SW 1271 (cell line): ENCODE measurements at places on chromosomes 2 and 18.

GRCh38 chr18:46413684-46414083 lies 243.3 kb downstream of the LOXHD1 start:
- DNase-seq = no peak

- DNase-seq = no peak
Measured at GRCh38 chr18:22324191-22325131, 93.3 kb downstream of the CTAGE1 start.

- DNase-seq = no peak
Measured at GRCh38 chr2:120026890-120027289, 14.0 kb downstream of the EPB41L5 start.

GRCh38 chr2:220226076-220226475 lies 598.6 kb downstream of the SLC4A3 start:
- no peak for DNase-seq

GRCh38 chr2:147420517-147420916 lies 424.3 kb upstream of the ACVR2A start:
- no peak for DNase-seq

GRCh38 chr2:11778923-11779757 lies 32.7 kb downstream of the LPIN1 start:
- DNase-seq = no peak

DNA sequence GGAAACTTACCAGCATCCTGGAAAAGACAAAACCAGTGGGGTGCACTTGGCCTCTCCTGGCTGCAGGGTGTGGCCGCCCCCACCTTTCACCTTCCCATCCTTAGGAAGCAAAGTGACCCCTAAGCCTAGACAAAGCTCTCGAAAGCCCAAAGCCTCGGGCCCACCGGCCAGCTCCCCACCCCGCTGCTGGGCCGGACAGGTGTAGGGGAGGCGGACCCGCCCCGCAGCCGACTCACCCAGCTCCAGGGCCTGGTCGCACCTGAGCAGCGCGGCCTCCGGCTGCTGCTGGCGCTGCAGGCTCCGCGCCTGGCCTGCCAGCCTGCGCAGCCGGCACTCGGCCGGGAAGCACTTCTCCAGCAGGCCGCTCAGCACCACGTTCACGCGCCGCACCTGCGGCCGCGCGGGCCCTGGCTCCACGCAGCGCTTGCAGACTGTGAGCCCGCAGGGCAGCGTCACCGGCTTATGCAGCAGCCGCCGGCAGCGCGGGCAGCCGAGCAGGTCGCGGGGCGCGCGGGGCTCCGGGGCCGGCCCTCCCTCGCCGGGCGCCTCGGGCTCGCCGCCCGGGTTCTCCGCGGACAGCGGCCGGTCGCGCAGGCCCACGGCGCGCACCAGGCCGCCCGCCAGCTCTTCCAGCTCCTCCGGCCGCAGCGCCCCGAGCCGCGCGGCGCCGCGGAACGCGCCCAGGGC lies 979 bp downstream of the LONRF2 start:
- no peak for DNase-seq

- DNase-seq = no peak
Measured at GRCh38 chr2:112915300-112916144, 4.6 kb downstream of the IL37 start.

- no peak for DNase-seq
Measured at GRCh38 chr2:44965684-44966083, 24.2 kb downstream of the SIX3 start.

DNA sequence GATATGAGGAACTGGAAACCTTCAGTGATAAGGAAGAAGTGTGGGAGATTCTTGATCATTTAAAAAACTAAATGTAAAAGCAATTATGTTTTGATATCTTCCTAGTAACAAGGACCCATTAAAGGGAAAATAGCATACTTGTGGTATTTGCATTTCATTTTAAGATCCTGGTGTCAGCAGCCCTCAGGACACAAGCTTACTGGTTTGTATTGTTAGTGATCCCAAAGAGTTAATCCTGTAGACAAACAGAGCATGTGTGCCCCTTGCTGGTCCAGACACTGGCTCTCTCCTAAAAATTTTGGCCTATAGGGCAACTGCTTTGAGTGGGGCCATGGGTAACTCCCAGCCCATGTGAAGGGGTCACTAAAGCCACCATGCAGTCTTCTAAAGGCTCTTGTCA lies 101.1 kb upstream of the TFCP2L1 start:
- DNase-seq = no peak

- no peak for DNase-seq
Measured at GRCh38 chr2:54524226-54524991, 68.3 kb downstream of the SPTBN1 start.

DNA sequence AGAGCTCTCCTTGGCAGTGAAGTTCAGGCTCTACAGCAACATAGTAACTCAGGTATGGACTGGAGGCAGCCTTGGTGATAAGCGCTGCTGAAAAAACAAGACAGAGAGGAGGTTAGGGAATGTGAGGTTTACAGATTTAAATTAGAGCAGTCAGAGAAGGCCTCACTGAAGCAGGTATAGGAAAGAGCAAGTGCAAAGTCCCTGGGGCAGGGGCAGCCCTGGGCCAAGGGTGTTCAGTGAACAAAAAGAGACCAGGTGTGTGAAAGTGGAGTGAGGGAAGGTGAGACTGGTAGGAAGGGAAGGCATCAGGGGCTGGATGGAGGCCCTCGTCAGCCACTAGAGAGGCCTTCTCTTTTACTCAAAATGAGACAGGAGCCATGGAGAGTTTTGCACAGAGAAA lies 89.6 kb downstream of the LAMA3 start:
- no peak for DNase-seq

DNA sequence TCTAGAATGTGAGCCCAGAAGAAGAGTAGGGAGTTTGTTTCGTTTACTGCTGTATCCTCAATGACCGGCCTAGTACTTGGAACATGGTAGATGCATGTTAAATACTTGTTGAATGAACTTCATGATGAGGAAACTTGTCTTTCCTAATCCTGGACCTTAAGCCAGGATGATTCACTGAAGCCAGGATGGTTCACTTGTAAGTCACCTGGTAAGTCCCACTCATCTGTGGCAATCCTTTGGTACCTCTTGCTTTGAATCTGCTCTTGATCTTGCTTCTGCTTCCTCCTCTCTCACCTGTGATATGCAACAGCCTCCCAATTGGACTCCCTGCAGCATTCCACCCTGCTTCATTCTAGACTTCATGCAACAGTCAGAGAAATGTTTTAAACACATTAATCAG lies 43.6 kb downstream of the QPCT start:
- no peak for DNase-seq

DNA sequence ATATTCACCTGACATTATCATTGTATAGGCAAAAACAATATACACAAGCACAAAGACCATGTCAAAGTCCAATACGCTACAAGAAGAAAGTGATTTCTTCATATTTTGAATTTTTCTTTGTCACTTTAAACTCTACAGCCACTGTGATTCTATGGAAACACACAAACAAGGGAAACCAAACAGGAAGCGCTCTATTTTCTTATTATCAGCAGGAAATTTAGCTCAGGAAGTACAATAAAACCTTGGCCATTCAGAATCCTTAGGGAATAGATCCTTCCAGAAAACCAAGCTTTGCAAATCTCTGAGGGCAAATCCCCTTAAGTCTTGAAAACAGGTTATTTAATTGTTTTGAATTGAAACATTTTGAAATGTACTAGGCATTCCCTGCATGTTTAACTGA lies 336.2 kb downstream of the EPHA4 start:
- no peak for DNase-seq

DNA sequence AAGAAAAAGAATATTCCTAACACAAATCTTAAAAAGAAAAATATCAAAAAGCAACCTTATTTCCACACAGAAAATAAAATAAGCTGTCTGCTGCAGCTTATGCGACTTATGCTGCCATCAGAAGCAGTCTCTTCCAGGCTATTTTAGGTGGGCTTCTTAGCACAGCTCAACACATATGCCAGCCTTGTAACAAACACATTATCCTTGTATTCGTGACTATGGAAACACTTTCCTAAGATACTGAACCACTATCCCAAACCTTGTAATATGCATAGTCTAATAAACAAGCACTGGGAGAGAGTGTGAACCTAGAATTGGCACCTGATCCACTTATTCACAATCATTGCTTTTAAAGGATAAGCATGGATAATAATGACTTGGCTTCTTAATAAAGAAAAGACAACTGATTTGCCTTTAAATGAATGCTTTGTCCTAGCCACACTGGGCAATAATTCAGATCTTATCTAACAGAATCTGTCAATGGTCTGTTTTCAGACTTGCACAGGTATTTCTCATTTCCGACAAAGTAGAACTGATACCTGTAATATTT lies 40.0 kb upstream of the RNU4ATAC start:
- DNase-seq = no peak

GRCh38 chr2:98445177-98445682 lies 572 bp downstream of the INPP4A start:
- no peak for DNase-seq

GRCh38 chr2:10374362-10374943 lies 71.7 kb downstream of the HPCAL1 start:
- DNase-seq = no peak

DNA sequence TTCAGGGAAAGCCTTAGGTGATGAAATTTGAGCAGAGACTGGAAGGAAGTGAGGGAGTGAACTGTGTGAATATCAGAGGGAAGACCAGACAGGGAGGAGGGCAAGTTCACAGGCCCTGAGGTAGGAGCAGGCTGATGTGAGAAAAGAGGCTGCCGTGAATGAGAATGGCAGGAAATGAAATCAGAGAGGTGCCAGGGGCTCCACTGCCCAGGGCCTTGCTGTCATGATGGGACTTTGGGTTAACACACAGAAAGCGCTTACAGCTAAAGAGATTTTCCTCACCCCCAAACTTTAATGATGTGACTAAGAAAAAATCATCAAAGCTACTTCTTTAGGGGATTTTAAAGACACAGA lies 53.8 kb downstream of the MARCHF4 start:
- no peak for DNase-seq

- no peak for DNase-seq
Measured at GRCh38 chr2:241898463-241899270, 29.1 kb downstream of the RTP5 start.

DNA sequence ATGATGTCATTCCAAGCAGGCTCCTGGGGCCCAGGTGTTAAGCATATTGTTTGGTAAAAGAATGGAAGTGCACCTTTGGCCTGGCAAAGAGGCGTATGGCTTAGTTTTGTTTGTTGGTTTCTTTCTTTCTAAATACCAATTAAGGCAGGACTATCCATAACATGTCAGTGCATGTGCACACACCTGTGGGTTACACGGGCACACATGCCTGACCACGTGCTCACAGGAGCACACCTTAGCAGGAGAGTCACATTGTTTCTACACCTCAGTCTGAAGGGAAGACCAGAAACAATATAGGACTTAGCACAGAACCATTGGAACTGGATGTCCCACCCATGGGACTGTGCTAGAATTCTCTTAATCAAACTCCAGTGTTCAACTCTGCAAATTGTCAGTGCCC lies 127.8 kb downstream of the FBXO15 start:
- no peak for DNase-seq

- DNase-seq = no peak
Measured at GRCh38 chr2:24085200-24085489, 511 bp upstream of the TP53I3 start.

DNA sequence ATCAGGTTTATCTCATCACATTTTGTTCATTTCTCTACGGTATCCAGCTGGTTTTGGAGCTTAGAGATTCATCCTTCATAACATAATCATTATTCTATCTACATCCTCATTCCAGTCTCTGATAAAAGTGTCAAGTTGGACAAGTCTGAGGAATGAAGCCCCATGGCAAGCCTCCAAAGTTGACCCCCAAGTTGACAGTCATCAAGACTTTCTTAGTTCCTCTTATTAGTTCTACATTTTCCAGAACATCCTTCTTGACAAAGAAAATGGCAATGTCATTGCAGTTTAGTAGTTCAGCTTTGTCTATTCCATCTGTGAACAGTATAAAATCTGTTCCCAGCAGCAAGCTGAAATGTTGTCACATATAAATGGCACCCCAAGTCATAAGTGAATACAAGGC lies 4.5 kb upstream of the TMSB10 start:
- DNase-seq = no peak

DNA sequence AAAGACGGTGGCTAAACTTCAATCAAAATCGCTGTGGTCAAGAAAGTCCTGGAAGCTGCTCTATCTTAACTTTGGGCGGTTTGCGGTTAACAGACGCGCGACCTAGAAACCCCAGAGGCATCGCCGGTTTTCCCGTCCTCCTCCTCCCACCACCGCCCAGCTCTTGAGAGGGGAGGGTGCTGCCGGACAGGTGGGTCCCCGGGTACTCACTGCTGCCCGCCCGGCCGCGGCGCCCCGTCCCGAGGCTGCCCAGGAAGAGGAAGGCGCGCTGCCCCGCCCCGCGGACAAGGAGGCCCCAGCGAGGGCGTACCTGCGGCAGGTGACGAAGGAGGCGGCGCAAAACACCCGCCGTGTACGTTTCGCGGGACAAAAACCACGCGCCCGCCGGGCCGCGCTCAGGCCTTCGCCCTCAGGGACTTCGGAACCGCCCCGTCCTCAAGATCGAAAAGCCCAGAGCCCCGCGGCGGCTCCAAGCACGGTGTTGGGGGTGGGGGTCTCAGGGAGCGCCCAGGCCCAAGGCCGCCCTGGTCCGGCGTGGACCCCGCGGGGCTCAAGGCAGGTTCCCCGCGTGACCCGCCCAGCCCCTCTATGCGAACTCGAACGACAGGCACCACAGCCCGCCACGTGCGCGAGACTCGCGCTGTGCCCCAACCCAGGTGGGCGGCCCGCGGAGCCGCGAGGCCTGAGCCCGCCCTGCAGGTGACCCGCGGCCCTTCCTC lies at the start of gene SH3YL1:
Gene SH3YL1, minus strand, starts transcription at position 259 of the 719 bp plus-strand sequence. Its CDS starts 48 bp downstream, at position 211.
- DNase-seq = no peak

- no peak for DNase-seq
Measured at GRCh38 chr2:55109219-55109891, 59.1 kb upstream of the RTN4 start.

- DNase-seq = no peak
Measured at GRCh38 chr2:210363261-210363660, 48.3 kb upstream of the MYL1 start.

- DNase-seq = no peak
Measured at GRCh38 chr18:58911241-58911640, 46.6 kb downstream of the ZNF532 start.

DNA sequence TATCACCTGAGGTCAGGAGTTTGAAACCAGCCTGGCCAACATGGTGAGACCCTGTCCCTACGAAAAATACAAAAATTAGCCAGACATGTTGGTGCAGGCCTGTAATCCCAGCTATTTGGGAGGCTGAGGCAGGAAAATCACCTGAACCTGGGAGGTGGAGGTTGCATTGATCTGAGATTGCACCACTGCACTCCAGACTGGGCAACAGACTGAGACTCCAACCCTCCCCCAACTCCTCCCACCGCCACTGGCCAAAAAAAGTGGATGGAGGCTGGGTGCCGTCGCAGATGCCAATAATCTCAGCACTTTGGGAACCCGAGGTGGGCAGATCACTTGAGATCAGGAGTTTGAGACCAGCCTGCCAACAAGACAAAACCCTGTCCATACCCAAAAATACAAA lies 10.1 kb upstream of the SPIRE1 start:
- no peak for DNase-seq

- no peak for DNase-seq
Measured at GRCh38 chr18:9763157-9763556, 55.1 kb downstream of the RAB31 start.

- no peak for DNase-seq
Measured at GRCh38 chr2:8438476-8438875, 243.4 kb upstream of the ID2 start.
